ENCODE measurements at places on chromosomes 4 and X.
A peak's percentile ranks its signal among the peaks of the same experiment; 100 is the strongest.

DNA sequence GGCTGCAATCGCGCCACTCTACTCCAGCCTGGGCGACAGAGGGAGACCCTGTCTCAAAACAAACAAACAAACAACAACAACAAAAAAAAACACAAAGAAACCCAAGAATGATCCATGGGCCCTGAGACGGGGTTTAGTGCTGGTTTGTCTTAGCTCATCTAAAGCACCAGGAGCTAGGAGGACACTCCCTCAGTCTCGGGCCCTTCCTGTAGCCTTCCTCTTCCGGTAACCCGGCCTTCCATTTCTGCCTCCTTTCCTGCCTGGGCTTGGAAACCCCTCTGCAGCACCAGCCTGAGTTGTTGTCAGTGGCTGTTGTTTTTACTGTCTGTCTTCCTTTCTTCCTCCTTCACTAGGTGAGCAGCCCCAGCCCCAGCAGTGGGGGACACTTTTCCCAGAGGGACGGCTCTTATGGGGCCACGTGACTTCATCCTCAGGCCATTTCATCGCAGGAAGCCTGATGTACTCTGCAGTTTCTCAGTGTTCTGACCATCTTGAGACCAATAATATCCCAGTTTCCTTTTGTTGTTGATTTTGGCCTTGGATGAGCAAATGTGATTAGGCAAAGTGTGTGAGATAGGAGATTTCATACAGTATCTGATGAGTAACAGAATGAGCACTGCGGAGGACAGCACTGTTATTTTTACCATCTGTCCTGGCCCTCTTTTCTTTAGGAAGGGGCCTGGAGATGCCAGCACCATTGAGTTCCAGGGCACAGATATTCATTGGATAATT lies 90.1 kb downstream of the ANAPC4 start:
- no peak for DNase-seq

DNA sequence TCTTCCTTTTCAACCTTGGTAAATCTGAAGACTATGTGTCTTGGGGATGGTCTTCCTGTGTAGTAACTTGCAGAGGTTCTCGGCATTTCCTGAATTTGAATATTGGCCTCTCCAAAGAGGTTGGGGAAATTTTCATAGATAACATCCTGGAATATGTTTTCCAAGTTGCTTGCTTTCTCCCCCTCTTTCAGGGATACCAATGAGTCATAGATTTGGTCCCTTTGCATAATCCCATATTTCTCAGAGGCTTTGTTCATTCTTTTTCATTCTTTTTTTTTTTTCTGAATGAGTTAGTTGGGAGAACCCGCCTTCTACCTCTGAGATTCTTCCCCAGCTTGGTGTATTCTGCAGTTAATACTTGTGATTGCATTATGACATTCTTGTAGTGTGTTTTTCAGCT lies 549.2 kb upstream of the AMOT start:
- DNase-seq: no peak

DNA sequence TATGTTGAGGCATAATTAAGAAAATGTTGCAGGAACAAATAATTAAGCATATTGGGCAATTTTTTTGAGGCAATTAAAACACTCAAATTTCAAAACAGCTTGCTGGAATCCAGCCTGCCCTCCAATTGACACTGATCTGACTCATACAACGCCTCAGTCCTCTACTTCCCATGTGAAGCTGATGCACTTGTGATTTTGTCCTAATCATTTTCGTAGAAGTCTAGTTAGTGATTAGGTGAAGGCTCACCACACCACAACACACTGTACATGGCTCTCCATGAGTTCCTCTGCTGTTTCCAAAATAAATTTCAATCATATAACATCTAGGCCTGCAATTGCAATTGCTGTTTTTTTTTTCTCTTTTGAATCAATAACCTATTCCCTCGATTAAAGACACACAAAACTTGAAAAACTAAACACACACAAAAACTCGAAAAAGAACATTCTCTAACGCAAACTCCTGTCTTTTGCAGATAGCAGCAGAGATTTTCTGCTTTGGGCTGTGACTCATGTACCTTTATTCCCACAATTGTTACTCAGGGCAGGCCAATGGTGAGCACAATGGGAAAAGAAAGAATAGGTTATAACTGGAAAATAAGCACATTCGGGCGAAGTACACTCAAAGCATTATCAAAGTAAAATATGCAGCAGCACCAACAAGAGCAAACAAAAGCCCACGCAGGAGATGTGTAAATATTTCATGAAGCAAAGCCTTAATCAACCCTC lies 1.7 kb downstream of the GPRIN3 start:
- no peak for DNase-seq

- DNase-seq: peak; percentile 50
Observed at GRCh38 chr4:156538210-156538609, 433.4 kb downstream of the PDGFC start.

DNA sequence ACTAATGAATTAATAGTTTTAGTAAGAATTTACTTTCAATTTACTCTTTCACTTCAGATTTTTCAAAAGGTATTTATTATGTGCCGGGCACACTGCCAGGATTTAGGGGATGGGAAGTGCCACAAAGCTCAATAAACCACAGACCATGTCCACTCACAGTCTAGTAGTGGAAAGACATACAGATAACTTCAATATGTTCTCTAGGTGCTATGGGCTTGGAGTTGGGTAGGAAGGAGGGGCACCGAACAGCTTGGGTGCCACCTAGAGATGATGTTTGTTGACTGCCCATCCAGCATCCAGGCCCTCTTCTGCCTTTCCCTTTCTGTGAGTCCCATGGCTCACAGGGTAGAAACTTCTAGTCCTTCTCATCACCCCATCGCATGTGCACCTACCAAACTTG lies 17.8 kb downstream of the MFAP3L start:
- DNase-seq: peak; percentile 43

GRCh38 chr4:36187723-36188333 lies 56.5 kb downstream of the ARAP2 start:
- peak; percentile 41 for DNase-seq

DNA sequence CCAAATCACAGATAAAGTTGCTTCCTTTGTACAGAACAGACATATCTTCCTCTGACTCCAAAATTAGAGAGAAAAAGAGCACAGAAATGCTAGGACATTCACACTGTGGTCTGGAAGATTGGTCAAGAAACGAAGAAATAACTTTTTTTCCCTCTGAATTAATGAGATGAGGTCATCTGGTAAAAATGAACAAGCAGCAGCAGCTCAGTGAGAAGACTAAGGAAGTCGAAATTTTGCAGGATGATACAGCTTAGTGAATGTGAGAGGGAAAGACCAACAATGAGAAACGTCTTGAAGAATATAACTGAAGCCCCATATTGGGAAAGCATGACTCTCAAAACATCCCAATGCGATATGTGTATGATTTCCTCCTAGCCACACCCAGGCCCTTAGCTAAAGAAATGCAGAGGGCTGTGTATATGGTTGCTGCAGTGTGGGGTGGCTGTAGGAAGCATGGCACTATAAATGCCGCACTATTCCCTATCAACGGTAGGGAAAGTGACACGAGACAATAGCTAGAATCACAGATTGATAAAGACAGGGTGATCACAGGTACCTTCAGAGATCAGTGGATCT lies 208.6 kb downstream of the VEGFC start:
- peak; percentile 24 for DNase-seq

DNA sequence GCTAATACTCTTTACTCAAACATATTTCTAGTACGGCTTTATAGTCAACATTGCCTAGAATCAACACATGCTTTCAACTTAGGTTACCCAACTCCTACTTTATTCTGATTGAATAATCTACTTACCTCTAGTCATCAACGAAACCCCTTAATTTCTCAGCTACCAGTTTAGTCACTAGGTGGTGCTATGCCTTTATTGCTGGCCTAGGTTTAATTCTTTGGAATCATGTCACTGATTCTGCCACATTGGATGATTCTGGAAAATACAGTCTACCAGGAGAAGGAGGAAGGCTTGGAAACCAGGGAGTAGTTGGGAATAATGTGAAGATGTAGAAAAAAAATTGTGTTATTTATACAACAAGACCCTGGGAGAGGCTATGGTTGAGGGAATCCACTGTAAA lies 167.7 kb downstream of the DCAF12L2 start:
- DNase-seq: peak; percentile 12

DNA sequence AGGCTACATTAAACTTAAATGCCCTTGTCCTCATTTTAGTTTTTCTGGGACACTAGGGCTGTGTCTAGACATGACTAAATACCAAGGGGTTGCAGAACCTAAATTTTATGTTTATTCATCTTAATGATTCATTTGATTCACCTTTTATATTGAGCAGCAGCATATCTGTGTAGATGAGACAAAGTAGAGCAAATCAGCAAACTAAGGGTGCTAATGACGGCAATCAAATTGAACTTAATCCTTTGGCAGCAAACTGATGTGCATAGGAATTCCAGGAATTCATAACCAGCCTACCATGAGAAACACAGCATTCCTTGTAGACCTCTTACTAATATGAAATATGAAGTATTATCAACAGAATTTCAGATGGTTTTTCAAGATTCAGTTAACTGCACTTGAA lies 25.1 kb downstream of the EPHA5 start:
- DNase-seq: peak; percentile 74

- DNase-seq: no peak
Observed at GRCh38 chr4:42148425-42148824, 4.0 kb downstream of the BEND4 start.

DNA sequence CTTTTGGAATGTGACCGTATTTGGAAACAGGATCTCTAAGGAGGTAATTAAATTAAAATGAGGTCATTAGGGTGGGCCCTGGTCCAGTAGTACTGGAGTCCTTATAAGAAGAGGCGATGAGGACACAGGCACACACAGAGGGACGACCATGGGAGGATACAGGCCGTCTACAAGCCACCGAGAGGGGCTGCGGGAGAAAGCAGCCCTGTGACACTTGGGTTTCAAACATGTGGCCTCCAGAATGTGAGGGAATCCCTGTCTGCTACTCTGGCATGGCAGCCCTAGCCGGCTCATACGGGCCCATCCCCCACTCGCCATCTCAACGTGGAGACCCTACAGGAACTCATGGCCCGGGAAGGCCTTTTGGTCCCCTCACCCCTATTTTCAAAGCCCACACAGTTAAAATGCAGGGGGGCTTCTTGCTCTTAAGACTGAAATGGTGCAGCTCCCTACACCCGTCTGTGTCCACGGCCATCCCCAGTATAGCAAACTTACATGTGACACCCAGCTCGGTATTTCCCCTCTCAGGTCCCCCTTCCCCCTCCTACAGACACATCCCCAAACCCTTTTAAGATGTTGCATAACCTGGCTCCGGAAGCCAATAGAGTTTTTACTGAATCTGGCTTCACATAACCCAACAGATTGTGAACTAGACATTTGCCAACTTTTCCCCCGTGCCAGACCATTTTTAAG lies 124.1 kb upstream of the TBL1X start:
- peak; percentile 80 for DNase-seq

DNA sequence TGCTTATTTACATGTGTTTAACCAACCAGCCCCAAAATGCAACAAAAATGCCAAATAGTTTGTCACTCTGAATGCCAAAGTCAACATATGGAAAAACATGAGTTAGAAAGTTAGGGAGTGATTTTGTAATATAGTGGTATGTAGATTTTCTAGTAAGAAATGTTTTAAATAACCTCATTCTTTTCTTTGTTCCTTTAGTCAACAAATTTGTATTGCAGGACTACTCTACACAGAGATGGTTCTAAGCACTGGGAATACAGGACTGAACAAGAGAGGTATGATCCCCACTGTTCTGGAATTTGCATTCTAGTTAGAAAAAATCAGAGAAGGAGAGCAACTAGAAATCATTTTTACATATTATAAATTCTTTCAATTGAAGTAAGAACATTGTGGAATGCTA lies 218.8 kb upstream of the ANXA10 start:
- DNase-seq: peak; percentile 59

- DNase-seq: peak; percentile 43
Observed at GRCh38 chr4:170853422-170854021, 763.8 kb upstream of the AADAT start.

- no peak for DNase-seq
Observed at GRCh38 chrX:78116766-78117165, 12.7 kb downstream of the PGK1 start.

DNA sequence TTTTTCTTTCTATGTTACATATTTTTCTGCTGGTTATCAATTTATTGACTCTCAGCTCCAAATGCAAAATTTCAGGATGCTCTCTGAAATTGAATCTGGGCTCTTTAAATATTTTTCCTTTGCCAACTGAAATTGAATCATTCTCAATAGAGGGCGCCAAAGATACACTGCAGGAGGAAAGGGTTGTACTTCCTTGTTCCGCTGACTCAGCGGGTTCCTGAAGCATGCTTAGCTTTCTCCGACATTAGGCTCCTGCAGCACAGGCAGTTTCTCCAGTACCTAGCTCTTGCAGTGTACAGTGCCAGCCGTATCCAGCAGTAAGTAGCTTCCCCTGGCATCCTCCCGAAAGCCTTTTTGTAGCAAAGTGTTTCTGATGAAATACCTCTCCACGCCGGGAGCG lies 28.8 kb upstream of the CFAP47 start:
- DNase-seq: peak; percentile 49

- no peak for DNase-seq
Observed at GRCh38 chrX:103793545-103793940, 16.9 kb downstream of the PLP1 start.

- no peak for DNase-seq
Observed at GRCh38 chr4:2321279-2322196, 59.6 kb upstream of the MXD4 start.

DNA sequence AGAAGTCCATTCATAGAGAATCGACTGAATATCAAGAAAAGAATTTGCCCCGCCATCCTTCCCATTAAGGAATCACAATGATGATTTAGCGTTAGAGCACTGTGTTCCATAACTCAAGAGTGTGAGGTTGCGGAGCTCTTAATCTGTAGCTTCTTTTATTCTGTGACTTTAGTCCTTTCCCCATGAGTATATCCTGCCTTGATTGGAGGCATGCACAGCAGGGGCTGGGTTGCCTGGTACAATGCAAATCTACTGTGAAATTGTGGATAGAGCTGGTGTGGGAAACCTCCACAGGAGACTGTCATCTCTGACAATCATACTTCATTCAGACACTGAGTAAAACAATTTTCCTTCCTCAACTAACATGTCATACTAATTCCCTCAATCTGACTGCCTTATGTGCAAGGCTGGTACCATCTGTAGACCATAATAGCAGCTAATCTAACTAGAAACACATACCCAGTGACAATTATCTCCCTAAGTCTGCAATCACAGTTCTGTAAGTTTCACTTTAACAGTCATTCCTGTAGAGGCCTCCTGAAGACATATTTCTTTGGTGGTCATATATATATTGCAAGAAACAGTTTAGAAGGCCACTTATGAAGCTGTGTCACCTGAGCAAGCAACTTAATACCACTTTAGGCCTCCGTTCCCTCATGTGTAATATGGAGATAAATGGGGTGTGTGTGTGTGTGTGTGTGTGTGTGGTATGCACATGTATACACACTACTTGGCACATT lies 355.2 kb upstream of the FAM241A start:
- DNase-seq: no peak

GRCh38 chr4:26937567-26937966 lies 76.9 kb downstream of the STIM2 start:
- DNase-seq: no peak

DNA sequence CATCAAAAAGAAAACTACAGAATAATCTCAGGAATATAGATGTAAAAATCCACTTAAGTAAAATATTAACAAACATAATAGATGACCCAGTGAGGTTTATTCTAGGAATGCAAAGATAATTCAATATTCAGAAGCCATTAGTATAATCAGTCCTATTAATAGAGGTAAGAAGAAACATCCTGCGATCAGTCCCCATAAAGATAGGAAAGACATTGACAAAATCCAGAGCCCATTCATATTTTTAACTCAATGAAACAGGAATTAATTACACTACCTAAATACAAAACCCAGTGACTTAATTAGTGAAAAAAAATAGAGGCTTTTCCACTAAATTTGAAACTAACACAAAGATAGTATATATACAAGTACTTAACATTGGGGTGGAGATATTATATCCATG lies 321.4 kb upstream of the INTU start:
- DNase-seq: no peak
